ENCODE measurements at places on chromosomes 16 and 17.
A peak's percentile ranks its signal among the peaks of the same experiment; 100 is the strongest.

- peak; percentile 69 for DNase-seq
These were observed 37.4 kb downstream of the CLEC16A start for GRCh38 chr16:10981697-10982216.

DNA sequence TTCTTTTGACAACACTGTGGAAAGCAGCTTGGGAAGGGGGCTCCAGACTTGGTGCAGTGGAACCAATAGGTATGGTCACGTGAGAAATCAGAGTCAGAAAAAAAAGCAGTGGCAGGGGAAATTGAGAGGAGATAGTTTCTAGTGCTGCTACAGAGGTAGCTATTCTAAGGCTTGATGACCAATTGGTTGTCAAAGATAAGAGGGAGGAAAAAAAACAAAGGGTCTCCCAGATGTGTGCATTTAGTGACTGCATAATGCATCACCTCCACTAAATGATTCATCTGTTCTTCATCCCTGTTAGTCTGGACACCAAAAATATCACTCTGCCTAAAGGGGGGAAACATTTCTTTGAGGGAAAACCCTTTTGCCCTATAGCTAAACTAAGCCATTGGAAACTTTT is 56.5 kb downstream of the PIGL start:
- DNase-seq = no peak

DNA sequence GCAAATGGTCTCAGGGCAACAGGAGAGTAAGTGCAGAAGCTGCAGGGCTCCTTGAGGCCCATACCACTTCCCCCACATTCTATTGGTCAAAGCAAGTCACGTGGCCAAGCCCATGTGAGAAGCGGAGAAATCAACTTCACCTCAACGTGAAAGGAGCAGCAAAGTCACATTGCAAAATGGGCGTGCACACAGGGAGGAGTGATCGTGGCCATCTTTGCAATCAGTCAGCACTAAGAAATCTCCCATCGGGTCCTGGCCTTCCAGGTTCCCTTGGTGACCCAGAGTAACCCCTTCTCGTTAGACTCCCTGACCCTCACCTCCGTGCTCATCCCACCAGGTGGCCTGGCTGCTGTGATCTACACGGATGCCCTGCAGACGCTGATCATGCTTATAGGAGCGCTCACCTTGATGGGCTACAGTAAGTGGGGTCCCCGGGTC is 38.0 kb downstream of the SLC5A11 start:
- no peak for DNase-seq

GRCh38 chr16:28910086-28911031 is 14.7 kb downstream of the RABEP2 start:
- no peak for DNase-seq

DNA sequence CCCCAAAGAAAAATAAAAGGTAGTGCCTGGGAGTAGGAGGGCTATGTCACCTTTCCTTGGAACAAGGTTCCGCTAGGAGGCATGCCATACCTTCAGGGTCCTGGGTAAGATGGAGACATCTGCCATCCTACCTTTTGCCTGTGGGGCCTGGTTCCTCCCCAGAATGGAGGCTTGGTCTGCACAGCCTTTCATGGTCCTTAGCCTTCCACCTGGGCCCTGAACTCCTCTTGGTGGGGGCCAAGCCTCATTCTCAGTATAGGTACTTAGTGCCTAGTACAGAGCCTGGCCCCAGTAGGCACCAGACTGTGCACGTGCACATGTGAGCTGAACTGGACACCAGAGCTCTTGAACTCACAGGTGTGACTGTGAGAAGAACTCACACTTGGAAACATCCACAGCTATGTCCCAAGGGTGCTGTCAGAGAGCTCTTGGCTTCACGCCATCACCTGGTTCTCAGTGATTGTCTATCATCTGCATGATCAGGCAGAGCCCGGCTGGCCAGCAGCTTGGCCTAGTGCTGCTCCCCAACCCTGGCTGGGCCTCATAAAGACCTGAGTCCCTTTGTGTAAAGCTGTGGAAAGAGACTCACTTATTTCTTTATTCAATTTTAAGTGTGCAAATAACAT is 143.2 kb downstream of the SOCS1 start:
- DNase-seq = no peak

GRCh38 chr17:68782789-68783188 is 172.4 kb downstream of the ABCA8 start:
- DNase-seq = no peak

- DNase-seq = no peak
These were observed 62.0 kb downstream of the SLC39A11 start for GRCh38 chr17:73030501-73030921.

- no peak for DNase-seq
These were observed 55.0 kb downstream of the PDPK1 start for GRCh38 chr16:2592786-2593185.

GRCh38 chr17:55629995-55630394 is 92.7 kb downstream of the TMEM100 start:
- no peak for DNase-seq

DNA sequence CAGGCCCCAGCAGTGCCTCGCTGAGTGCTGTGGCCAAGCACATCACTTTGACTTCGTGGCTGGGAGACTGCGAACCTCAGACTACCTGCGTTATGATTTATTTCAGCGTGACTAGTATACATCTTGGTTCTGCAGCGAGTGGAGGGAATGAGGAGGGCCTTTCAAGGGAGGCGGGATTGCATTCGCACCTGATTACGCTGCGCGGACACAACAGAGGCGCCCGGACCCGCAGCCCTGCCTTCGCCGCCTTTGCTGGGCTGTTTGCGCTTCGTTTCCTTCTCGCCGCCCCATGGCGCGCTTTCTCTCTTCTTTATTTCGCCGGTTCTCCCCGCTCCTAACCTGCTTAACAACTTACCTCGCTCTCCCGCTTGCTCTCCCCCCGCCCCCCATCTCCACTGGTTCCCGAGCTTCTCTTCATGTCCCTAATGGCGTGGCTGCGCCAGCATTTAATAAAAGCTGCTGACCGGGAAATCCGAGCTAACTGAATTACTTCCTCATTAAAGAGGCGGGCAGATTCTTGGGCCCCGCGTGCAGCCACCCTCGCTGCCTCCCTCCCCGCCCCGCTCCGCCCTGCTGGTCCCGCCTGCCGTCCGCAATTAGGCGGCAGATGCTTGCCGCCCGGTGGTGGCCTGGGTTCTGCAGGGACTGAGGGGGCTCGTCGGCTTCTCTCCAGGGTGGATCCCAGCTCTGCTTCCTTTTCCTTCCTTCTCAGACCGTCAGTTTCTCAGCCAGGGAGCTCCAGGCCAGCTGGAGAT is 257.6 kb upstream of the SDK2 start:
- no peak for DNase-seq

GRCh38 chr17:79819085-79819484 is 20.2 kb downstream of the CBX4 start:
- no peak for DNase-seq

- no peak for DNase-seq
These were observed 147.9 kb downstream of the STX8 start for GRCh38 chr17:9427465-9428315.

DNA sequence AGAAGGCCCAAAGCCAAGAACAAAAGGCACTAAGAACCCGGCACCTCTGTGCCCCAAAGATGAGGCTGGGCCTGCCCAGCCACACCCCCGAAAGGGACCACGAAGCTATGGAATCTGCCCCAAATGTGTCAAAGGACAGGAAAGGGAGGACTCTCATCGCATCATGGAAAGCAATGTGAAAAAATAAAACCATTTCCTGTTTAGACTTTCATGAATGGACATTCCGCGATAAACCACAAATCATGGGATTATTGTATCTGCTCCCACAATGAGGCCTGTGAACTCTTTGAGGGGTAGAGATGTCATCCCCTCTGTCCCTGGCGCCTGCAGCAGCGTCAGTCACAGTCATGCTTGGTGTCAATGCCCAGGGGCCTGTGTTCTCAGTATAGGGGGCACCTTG is 135.0 kb downstream of the COPRS start:
- DNase-seq = no peak

- no peak for DNase-seq
These were observed 27.2 kb downstream of the RPH3AL start for GRCh38 chr17:325270-326009.

DNA sequence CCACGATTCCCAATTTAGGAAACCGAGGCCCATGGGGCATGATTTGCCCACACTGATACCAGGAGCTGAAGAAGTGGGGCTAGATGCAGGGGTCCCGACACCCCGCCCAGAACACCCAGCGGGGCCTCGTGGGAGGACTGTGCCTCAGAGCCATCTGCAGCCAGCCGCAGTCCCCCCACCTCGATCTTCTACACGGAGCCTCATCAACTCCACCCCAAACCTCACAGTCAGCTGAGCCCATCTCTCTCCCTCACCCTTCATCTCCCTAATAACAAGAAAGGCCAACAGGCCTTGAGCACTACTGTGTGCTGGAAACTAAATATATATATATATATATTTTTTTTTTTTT is 4.2 kb downstream of the ITGAE start:
- no peak for DNase-seq

- DNase-seq = no peak
These were observed 5.0 kb downstream of the NOTUM start for GRCh38 chr17:81955756-81956544.

DNA sequence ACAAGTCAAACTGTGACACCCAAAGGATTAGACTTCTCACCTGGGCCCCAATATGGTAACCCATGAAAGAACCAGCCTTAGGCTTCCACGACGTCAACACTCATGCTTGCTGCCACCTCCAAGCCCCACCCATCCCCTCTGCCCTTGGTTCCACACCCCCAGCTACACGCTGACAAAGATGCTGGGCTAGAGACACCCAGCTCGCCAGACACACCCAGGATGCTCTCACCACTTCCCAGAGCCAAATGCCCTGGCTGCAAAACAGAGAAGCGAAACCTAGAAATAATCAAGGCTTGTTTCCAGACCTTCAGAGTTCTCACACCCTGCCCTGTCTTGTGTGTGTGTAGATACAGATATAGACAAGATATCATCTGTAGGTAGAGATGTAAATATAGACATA is 26.0 kb upstream of the ADCY9 start:
- DNase-seq = no peak

DNA sequence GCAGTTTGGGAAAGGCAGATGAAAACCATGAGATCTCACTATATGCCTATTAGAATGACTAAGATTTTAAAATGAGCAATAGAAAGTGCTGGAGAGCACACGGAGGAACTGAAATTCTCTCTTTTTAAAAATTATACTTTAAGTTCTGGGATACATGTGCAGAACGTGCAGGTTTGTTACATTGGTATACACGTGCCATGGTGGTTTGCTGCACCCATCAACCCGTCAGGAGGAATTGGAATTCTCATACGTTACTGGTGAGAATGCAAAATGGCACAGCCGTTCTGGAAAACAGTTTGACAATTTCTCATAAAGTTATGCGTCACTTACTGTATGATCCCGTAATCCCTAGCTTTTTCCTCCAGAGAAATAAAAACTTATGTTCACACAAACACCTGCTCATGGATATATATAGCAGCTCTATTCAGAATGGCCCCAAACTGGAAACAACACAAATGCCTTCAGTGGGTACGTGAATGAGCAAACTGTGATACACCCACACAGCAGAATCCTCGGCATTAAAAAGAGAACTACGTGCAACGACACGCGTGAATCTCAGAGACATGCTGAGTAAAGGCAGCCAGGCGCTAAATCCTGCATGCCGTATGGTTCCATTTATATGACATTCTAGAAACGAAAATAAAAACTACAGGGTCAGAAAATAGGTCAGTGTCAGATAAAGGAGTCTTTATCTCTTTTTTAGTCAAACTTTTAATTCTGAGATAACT is 11.8 kb downstream of the PIK3R6 start:
- DNase-seq = no peak

DNA sequence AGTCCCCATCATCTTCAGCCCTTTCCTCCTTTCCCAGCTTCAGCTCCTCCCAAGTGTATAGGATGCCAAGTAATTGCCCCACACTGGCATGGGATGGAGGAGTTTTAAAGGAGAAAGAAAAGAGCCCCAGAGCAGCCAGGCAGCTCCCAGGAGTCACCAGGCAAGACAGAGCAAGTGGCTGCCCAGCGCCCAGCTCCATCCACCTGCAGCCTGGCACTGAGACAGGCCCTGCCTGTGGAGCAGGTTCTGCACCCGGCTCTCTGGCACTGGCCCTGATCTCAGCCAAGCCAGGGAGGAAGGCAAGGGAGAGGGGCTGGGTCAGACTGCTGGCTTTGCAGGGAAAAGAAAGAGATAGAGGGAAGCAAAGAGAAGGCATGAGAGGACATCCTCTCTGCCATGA is 21.7 kb downstream of the FOXN1 start:
- no peak for DNase-seq

- no peak for DNase-seq
These were observed 1.5 kb downstream of the CASKIN1 start for GRCh38 chr16:2194852-2195321.

DNA sequence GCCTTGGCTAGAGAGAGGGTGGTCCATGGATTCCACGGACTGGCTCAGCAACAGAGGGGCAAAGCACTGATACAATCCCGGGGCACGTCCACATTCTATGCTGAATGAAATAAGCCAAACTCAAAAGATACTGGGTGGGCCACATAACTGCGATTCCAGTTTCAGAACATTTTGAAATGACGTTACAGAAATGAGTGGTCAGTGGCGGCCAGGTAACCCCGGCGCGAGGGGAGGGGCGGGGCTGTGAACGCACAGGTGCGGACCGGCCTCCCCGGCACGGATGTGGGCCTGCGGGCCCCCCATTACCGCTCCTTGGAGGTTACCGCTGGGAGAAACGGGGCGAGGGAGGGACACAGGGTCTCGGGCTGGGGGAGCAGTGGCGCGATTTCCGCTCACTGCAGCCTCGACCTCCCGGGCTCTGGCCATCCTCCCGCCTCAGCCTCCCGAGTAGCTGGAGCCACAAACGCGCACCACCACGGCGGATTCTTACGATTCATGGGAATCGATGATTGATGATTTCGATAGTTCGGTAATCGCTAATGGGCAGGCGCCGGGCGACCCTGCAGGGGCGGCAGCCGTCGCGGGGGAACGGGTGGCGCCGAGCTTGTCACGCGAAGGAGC is 559 bp downstream of the MVD start:
- no peak for DNase-seq

- no peak for DNase-seq
These were observed 59.9 kb downstream of the SEC14L1 start for GRCh38 chr17:77200711-77201110.

DNA sequence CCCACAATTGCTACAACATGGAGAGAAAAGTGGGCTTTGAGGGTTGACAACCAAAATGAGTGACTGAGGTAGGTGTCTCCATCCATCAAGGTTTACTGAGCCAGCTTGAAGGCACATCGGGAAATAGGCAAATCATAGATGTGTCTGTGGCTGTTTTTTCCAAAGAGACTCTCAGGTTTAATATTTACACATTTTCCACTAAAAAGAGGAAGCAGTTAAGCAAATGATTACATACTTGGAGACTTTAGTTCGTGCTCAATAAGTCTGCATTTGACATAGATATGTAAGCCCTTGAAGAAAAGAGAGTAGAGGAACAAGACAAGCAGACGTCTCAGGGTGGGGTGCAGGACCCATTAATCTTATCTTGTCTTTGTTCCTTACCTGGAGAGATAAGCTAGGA is 148.9 kb upstream of the COX10 start:
- no peak for DNase-seq
